H9 (cell line): ENCODE measurements at places on chromosomes 7 and 10.

GRCh38 chr10:111988646-111989045 lies 194.9 kb downstream of the GPAM start:
- no peak for DNase-seq

- no peak for DNase-seq
Observed at GRCh38 chr7:91206361-91206960, 57.8 kb upstream of the FZD1 start.

- DNase-seq = no peak
Observed at GRCh38 chr7:143384148-143384547, 3.0 kb downstream of the ZYX start.

- no peak for DNase-seq
Observed at GRCh38 chr7:134515569-134516468, 11.5 kb upstream of the AKR1B10 start.

DNA sequence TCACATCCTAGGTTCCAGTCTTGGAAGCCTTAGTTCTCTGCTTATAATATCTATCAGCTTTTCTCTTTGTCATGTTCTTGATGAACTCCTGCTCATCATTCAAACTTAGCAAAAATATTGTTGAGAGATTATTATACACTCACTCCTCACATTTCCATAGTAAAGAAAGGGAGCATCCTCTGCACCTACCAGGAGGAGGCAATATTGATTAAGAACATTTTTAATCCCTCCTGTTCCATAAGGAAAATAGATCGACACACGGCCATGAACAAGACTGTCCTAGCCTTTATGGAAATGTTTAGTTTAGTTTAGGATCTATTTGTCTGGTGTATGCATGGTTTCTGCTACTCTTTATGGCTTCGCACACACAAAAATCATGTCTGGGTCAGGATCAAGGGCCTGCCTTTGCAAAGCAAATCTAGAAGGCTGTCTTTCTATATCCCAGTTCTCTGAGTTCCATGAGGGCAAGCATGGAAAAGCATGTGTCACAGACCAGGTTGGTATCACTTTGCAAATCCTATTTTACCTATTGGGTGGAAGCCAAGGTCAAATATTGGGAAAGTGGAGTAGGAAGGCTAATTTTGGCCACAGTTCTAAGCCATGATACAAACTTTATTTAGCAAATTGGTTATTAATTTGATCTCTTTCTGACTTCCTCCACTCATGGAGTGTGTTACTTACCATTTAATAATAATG lies 164.4 kb downstream of the MDFIC start:
- no peak for DNase-seq

DNA sequence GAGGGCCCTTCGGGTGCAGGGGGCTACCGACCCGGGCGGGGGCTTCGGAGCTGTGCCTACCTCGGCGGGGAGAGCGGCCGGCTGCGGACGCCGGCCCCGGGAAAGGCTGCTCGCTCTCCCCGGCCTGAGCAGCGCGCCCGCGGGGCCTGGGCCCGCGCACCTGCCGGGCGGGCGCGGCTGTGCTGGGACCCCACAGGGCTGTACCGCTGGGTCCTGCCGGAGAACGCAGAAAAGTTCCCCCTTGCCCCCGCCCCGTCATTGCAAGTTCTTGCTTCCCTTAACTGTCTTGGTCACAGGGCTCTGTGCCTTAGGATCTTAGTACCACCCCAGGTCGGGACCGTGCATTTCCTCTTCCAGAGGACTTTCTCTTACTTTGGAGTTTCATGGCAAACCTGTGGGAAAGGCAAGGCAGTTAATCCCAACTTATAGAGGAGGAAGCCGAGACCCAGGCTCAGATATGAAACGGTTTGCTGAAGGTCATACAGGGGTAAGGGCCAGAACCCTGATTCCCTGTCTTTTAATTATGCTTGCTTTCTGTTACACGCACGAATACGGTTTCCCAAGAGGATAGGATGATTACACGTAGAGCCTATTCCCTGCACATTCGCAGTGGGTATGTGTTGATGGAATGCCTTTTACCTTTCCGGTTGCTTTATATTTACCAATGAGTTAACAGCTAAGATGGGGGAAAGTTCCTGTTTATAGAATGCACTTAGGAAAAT lies 652 bp downstream of the PCGF5 start:
- DNase-seq = peak; percentile 42

DNA sequence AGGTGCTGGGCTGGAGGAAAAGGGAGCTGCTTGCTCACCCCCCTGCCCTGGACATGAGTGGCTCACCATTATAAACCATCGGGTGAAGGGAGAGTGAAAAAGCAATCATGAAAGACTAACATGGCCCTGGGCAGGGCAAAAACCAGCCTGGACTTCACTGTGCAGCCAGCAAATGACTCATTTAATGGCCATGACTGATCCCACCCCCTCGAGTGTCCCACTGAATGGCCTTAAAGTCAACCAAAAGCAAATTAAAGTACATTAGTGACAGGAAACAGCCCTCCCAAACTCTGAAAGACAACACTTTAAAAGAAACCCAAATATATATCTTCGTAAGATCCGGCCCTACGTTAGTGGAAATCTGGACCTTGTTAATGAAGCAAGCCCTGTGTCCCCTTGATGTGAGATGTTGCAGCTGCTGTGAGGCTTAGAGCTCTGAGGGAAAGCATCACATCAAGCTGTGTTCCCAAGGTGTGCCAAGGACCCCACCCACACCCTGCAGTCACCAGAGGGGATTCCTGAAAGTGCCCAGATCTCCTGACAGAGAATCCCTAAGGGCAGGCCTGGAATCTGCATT lies 31.2 kb downstream of the ADCYAP1R1 start:
- no peak for DNase-seq

- DNase-seq = no peak
Observed at GRCh38 chr7:83820641-83821040, 171.7 kb upstream of the SEMA3E start.

DNA sequence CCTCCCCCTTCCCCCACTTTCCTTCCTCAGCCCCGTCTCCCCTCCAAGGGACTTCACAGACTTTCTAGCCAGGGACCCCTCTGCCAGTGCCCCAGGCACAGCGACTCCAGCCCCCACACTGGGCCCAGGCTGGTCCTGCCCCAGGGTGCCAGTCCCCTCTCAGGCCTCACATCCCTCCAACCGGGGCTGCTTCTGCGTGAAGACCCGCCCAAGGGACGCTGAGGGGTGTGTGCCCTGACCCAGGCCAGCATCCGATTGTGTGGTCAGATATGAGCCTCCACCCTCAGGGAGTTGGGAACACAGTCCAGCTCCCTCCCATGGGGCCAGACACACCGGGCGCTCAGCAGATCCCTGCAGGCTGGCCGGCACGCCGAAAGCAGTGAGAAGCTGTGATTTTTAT lies 97.0 kb downstream of the MICALL2 start:
- DNase-seq = no peak

- peak; percentile 60 for DNase-seq
Observed at GRCh38 chr7:22356701-22357310, at the start of gene RAPGEF5. Gene RAPGEF5 (minus strand): TSS chr7:22357154. CDS start chr7:22357060, 94 bp downstream.

GRCh38 chr7:28853834-28854749 lies 104.0 kb downstream of the TRIL start:
- peak; percentile 92 for DNase-seq

DNA sequence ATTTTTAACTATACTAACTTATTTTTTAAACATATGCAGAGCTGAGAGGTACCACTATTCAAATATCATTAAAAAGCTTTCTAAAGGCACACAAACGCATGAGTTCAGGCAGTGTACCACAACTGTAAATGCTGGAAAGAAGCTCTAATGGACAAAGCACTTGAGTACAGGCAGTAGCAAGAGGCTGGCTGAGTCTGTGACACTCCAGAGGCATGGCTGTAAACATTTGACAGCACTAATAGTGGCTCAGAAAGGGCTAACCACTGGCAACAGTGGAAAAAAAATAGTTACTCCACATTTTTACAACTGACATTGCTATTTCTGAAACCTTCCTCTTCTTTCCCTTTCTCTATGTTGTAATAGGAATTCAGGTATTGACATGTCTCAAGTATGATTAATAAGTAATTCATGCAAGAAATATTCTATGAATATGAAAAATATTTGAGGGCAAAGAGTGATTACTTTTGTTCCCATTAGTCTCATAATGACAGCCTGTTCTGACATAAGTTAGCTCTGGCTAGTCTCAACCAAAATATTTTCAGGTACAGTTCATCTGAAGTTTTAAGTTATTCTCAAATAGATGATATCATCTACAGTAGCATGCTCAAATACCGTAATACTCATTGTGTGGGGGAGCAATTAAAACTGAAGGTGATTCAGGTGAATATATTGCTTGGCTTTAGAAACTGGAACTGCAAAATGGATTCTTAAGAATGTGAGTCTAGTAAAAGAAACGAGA lies 324.0 kb upstream of the POT1 start:
- no peak for DNase-seq

DNA sequence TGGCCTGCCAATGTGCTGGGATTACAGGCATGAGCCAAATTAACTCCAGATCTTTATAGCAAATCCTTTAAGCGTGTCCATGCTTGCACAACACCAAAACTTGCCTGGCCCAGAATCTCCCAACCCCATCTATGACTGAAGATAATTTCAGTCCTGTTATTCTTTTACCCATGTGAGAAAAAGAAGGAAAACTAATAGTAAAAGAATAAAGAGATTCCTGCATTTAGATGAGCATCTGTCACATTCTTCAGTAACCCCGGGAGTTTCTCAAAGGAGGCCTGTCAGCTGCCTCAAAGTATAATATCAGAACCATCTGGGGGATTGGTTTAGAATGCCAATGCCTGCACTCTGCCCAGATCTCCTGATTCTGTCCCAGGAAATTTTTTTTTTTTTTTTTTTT lies 158.1 kb upstream of the KMT2E start:
- no peak for DNase-seq

DNA sequence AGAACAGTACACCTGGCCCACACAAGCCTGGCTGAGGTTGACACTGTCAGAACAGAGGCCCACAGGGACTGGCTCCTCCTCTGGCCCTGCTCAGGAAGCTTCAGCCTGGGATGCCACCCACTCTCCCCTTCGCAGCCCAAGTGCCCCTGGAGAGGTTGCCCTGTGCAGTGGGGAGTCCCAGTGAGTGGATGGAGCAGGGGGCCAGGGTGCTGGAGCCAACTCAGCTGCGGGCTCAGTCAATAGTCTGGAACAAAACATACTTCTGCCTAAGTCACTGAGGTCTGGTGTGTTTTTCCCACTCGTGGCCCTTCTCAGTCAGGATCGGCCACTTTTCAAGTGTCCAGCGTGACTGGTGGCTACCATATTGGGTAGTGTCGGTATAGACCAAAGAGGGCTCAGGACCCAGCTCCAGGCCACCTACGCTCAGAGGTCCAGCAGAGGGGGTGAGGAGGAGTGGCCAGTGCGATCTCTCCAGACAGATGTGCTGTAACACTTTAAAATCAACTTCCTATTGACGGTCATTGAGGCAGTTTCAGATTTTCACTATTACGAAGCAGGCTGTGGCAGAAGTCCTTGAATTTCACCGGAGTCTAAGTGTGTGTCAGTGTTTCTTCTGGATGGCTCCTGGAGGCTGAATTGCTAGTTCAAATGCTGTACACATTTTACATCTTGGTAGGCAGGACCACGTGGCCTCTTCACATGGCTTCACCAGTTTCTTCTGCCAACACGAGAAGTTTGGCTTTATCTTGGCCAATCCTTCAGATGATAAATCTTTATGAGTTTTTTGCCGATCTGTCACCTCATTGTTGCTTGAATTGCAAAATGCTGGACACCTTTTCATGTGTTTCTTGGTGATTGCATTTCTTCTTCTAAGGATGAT lies 994 bp upstream of the GCK start:
- DNase-seq = no peak

DNA sequence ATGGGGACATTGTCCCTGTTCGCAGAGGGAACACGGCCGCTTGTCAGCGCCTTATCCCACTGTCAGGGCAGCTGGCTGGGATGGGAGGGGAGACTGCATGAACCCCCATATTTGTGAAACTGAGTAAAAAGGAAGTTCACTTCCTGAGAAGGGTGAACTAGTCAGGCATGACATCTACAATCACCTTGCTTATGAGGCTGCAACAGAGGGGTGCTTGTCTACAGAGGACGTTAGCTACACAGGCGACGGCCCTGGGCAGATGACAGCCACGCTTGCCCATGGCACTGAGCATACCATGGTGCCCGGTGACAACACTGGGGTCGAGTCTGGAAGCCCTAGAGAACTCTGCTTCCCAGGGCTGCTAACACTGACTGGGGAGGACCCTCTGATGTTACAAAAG lies 46.0 kb upstream of the KDM7A start:
- DNase-seq = no peak

GRCh38 chr7:140315498-140316164 lies 82.7 kb downstream of the SLC37A3 start:
- DNase-seq = no peak

DNA sequence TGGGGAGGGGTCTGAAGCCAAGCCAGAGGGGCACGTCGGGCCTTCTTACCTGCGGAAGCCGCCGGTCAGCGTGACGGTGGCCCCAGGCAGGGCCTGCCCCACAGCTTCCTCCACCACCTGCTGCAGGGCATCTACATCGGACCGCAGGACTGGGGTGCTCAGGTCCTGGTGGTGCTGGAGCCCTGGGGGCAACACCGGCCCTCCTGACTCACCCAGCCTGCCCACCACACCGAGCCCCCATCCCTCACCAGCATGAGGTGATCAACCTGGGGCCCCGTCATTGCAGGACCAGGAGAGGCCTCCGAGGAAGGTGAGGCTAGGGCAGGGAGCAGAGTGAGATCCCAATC lies 8.0 kb downstream of the POLM start:
- DNase-seq = no peak

- no peak for DNase-seq
Observed at GRCh38 chr10:119652361-119652730, 1.2 kb downstream of the BAG3 start.

GRCh38 chr7:18905316-18905943 lies 212.0 kb downstream of the TWIST1 start:
- DNase-seq = no peak

- no peak for DNase-seq
Observed at GRCh38 chr10:118865998-118866693, 111.4 kb upstream of the CACUL1 start.

DNA sequence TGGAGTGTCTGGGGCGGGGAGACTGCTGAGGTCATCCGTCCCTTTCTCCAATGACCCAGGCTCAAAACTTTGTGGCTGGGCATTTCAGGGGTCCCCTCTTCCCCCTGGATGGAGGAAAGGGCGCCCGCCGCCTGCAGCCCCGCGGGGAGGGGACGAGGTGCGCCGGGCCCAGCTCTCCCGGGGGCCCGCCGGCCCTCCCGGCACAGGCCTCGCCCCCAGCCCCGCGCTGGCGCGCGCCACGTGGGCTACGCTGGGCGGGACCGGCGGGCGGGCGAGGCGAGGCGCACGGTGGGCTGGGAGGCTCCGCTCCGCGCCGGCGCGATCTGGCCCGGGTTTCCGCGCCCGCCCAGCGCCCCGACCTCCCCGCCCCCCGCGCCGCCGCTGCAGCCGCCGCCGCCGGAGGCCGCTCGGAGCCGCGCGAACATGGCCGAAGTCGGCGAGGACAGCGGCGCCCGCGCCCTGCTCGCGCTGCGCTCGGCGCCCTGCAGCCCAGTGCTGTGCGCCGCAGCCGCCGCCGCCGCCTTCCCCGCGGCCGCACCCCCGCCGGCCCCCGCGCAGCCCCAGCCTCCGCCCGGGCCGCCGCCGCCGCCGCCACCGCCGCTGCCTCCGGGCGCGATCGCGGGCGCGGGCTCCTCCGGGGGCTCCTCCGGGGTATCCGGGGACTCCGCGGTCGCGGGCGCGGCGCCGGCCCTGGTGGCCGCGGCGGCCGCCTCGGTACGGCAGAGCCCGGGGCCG lies at the start of gene FOXK1:
Gene FOXK1 (plus strand): TSS at position 410 of the 735 bp plus-strand sequence. CDS start 14 bp downstream, at position 424.
- peak; percentile 59 for DNase-seq

- no peak for DNase-seq
Observed at GRCh38 chr7:25624833-25625232, 396.5 kb upstream of the NPVF start.
